ENCODE measurements at places on chromosomes 12 and 14.

- DNase-seq = no peak
Measured at GRCh38 chr12:125169870-125170269, 104.6 kb downstream of the AACS start.

DNA sequence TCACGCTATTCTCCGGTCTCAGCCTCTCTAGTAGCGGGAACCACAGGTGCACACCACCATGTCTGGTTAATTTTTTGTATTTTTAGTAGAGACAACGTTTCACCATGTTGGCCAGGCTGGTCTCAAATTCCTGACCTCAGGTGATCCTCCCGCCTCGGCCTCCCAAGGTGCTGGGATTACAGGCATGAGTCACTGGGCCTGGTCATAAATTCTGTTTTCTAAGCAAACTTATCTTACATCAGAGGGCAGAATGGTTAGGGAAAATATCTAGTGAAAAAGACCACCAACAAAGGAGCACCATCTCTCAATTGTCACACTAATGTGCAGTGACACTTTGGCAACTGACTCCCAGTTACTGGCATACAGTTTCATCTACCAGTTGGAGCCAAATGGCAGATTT, 2.8 kb downstream of the CPM start:
- no peak for DNase-seq

DNA sequence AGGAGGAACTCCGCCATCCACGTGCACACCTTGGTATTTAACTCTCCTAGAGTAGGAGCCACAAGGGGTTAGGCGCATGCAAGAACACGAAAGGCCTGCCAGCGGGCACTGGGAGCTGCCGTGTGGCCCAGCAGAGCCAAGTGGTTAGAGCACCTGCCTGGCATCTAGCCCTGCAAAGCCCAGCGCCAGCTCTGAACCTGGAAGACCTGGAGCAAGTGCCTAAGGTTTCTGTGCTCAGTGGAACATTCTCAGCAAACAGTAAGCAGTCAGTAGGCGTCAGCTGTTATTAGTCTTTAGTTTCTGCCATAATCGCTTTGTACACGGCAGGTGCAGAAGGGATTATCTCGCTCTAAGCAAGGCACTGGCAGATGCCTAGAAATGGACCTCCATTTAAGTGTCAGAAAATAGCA, 55.4 kb downstream of the SETD3 start:
- no peak for DNase-seq

DNA sequence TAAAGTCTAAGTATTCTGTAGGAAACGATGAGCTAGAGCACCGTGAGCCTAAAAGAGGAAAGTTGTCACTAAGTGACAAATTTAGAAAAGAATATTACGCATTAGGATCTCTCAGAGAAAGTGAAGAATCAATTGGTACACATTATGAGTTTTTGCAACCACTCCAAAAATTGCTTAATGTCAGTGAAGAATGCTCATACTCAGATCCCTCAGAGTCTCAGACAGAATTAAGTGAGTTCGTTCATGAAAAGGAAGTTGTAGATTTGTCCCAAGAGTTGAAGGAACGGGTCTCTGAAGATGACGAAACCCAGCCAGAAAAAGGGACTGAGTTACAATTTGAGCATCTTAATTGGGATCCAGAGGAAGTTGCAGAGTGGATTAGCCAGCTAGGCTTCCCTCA, 1.5 kb downstream of the SAMD15 start:
- no peak for DNase-seq

GRCh38 chr12:2779281-2779680, 15.5 kb upstream of the FKBP4 start:
- no peak for DNase-seq

GRCh38 chr12:112427760-112428159, 9.0 kb downstream of the PTPN11 start:
- no peak for DNase-seq

DNA sequence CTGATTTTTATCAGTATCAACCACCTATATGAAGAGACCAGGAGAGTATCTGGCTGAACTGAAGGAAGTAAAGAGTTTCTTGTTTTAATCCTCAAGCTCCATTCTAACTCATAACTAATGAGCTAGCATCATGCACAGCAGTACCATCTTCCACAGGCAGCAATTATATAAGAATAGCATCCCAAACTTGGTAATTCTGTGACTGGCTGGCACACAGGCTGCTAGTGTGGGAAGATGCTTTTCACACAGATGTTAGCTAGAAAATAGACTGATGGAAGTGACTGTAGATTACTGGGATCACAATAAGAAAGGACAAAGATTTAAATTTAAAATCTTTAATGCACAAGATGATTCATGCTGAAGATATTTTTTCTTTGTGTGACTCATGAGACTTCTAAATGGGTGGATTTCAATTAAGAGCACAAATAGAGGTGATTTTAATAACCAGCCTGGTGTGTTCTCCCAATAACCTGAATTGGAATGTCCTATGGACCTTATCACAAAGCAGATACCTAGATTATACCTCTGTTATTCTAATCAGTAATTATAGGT, 417.7 kb upstream of the ATXN7L3B start:
- DNase-seq = no peak

Data from activated effector memory CD4-positive, alpha-beta T cell treated with Interleukin-2 at 50 U/mL for 16 hours (primary cell).